Gastrocnemius medialis (tissue), 4 donors: ENCODE measurements at places on chromosomes 16 and 17. TPM values are rescaled to one million over a fixed set of nuclear protein-coding genes. Genes with fewer than 3 reads are reported as not detected.

DNA sequence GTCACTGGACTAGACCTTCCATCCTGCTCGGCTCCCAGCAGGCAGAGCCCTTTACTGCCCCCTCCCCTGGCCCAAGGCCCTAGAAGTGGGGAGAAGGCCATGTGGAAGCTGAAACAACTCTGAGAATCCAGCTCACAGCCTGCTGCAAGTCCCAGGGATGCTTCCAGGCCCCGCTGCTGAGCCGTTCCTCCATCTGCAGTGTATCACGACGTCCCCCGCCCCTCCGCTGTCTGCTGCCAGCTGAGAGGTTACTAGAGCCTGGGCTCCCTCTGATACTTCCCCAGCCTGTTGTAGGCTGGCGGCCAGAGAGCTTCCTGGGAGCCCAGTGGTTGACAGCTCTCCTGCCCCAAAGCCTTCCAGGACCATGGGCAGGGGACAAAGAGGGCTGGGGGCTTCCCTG lies 118.2 kb downstream of the MGAT5B start:
- H3K27me3 ChIP-seq: no peaks in the 10 kb centered on the region
- no peak overlapping the region for H3K27ac ChIP-seq
- H3K4me1 ChIP-seq: no peaks in the 10 kb centered on the region
- no peak overlapping the region for H3K4me3 ChIP-seq
- DNase-seq: no peak
- no peaks in the 10 kb centered on the region for H3K36me3 ChIP-seq

- no peaks in the 10 kb centered on the region for H3K36me3 ChIP-seq
- no peak overlapping the region for H3K27ac ChIP-seq
- no peak for DNase-seq
- H3K4me3 ChIP-seq: no peak overlapping the region
- H3K27me3 ChIP-seq: no peaks in the 10 kb centered on the region
Measured at GRCh38 chr17:47222047-47222446, 12.9 kb downstream of the MYL4 start.

DNA sequence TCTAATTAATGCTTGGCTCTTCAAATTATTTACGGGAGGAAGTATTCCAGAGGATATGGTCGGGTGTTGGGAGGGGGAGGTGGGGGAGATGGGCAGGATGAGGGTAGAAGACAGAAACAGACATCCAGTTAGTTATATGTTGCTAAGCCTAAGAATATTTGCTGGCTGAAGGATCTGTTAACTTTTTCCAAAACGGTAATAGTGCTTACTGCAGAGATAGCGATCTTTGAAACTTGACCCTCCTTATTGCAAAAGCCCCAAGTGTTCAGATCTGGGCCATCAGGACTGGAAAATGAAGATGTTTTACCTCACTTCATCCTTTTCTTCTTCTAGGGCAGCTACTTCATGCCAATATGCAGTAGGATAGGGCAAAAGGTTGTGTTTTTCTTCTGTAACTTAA lies 27.0 kb upstream of the MMD start:
- no peaks in the 10 kb centered on the region for H3K36me3 ChIP-seq
- H3K27me3 ChIP-seq: no peaks in the 10 kb centered on the region
- no peak for DNase-seq
- peaks cover 10% of the 10 kb centered on the region for H3K4me1 ChIP-seq
- H3K4me3 ChIP-seq: no peak overlapping the region

GRCh38 chr17:42527932-42528331 lies 8.1 kb upstream of the NAGLU start:
- no peaks in the 10 kb centered on the region for H3K36me3 ChIP-seq
- H3K4me1 ChIP-seq: peaks cover 29% of the 10 kb centered on the region
- H3K27ac ChIP-seq: peak overlapping the region; percentile 84
- no peak overlapping the region for H3K4me3 ChIP-seq
- no peaks in the 10 kb centered on the region for H3K27me3 ChIP-seq

DNA sequence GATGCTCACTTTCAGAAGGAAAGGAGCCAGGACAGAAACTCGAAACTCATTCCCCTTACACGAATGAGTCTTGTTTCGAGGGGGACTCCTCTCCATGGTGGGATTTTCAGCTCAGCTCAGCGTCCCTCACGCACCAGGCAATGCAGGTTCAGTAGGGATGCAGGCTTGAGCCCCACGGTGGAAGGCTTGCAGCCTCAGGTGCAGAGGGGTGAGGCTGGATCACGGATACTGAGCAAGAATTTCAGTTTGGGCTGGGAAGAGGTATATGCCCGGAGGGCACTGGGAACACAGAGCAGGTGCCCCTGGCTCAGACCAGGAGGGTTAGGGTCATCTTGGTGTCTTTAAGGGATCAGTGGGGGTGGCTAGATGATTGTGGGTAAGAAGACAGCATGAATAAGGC lies 344.9 kb upstream of the TNRC6C start:
- H3K27ac ChIP-seq: no peak overlapping the region
- H3K4me1 ChIP-seq: no peaks in the 10 kb centered on the region
- no peak for DNase-seq
- peaks cover 5% of the 10 kb centered on the region for H3K27me3 ChIP-seq
- no peaks in the 10 kb centered on the region for H3K36me3 ChIP-seq
- no peak overlapping the region for H3K4me3 ChIP-seq

DNA sequence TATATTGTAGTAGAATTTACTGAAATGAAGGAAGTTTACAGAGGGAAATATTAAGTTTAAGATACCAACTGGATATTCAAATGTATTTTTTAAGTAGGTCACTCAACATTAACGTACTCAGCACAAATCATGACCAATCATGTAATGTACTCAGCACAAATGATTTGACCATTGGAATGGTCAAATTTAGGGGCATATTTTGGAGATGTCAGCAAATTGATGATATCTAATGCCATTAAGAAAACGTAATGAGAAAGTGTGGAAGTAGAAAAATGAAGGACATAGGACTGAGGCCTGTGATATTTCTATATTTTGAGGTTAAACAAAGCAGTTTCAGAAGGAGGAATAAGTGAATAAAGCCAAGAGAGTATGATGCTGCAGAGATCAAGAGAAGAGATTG lies 334.8 kb downstream of the KIF2B start:
- H3K27ac ChIP-seq: no peak overlapping the region
- DNase-seq: no peak
- H3K4me3 ChIP-seq: no peak overlapping the region
- H3K4me1 ChIP-seq: no peaks in the 10 kb centered on the region

The ABCC6 gene
- 0.23 TPM for total RNA-seq

The PRR15L gene
- not detected for total RNA-seq

The ZP2 gene
- not detected for total RNA-seq

The DPEP2 gene
- total RNA-seq: 0.26 TPM

The CMTM2 gene
- not detected for total RNA-seq
